ENCODE measurements at places on chromosomes 13 and 19.

DNA sequence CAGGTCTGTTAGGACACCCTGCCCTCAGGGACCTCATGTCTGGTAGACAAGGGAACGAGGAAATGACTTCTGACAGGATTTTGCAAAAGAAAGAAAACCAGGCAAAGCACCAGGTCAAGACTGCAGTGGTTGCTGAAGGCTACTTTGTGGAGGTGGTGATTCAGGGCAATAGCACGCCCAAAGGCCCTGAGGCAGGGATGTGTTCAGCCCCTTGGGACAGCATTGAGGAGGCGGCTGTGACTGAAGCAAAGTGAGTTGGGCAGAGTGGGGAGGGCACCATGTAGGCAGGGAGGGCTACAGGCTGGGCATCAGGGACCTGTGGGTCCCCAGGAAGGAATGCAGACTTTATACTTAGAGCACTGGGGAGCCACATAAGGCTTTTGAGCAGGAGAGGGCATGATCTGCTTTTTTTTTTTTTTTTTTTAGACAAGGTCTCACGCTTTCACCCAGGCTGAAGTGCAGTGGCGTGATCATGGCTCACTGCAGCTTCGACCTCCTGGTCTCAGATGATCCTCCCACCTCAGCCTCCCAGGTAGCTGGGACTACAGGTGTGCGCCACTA lies 10.8 kb upstream of the HOMER3 start:
- DNase-seq: no peak

DNA sequence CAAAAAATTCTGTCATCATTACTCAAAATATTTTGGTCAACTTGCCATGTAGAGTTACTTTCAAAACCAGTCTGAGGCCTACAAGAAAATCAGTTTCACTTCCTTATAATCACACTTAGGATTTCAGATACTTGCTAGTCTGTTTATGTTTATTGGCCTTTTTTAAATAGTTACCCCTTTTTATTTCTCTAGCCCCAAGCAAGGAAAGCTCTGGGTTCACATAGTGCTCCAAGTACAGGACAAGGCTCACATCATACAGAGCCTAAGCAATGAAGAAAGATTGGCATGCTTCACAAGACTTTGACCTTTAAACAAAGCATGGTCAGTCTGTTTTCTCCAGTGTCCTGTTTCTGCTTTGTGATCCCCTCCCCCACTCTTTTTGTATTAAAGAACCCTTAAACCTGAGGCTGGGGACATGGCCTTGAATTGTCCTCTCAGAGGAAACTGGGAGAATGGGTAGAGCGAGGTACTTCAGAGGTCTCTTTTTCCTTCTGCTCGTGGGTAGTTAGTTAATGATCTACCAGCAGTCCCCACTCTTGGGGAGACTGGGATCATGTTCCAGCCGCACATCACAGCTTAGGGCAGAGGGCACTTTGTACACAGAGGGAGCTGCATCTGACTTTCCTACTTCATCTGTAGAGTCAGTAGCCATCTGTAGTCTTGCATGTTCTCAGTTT lies 30.7 kb downstream of the CEACAM1 start:
- DNase-seq: no peak

GRCh38 chr13:38563739-38564138 lies 123.1 kb upstream of the FREM2 start:
- no peak for DNase-seq

DNA sequence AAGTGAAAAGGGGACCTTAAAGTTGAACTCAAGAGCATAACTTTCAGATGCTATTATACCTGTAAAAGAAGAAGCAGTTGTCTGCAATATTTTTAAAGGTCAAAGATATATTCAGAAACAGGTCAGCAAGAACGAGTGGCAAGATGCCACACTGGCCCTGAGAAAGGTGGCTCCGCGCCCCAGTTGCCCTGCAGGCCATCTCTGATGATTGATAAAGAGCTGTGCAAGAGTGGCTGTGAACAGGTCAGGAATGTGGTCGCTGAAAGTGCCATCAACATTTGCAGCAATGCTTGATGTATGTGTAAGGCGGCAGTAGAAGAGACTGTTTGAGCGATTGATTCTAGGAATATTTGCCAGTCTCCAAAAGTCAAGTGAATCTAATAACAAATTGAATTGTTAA lies 664.2 kb upstream of the SLC10A2 start:
- no peak for DNase-seq

GRCh38 chr13:73107481-73107880 lies 48.7 kb downstream of the KLF5 start:
- DNase-seq: no peak

DNA sequence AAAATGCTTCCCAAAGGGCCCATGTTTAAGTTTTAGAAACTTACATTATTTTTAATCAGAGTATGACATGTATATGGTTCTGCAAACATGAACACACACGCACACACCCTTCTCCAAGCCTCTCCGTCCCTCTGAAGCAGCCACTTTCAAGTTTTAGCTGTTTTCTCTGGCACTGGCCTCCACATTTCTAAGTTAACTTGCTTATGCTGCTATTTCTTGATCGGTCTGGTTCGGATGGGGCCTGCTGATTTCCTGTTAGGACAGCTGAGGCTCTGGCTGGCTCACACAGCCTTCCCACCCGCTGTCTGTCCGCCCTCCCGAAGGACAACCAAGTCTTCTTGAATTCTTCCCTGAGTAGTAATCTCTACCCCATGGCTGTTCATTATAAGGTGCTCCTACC lies 4.4 kb downstream of the SPC24 start:
- DNase-seq: no peak

GRCh38 chr19:40444825-40445312 lies 734 bp upstream of the SERTAD3 start:
- DNase-seq: no peak

DNA sequence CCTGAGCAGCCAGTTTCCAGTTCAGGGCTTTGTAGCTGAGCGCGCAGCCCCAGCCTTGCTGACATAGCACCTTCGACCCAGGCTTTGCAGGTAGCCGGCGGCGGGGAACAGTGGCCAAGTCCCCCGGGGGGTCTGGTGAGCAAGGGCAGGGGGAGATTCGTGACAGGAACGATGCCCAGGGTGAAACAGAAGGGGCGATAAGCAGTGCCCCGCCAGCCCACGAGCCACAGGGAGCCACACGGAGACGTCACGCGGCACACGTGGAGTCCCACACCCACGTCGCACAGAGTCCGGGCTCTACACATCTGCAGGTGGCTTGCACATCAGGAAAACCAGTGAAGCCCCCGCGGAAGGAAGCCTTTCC lies 127.2 kb downstream of the SOX1 start:
- no peak for DNase-seq

DNA sequence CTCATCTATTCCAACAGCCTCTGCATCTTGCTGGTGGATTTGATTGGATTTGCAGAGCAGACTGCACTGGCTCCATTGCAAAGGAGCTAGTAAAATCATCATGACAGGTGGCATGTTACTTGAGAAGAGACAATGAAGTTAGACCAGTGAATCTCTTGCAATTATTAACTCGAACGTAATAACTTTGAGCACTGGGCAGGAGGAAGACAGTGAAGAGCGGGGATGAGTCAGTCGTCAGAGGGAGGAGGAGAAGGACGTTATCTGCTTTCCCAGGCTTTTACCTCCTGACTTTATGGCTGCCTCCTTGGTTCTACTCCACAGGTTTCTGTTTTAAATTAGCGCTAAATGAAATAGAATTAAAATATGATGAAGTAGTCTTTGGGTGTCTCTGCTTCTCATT lies 257.8 kb upstream of the IPO5 start:
- DNase-seq: no peak

DNA sequence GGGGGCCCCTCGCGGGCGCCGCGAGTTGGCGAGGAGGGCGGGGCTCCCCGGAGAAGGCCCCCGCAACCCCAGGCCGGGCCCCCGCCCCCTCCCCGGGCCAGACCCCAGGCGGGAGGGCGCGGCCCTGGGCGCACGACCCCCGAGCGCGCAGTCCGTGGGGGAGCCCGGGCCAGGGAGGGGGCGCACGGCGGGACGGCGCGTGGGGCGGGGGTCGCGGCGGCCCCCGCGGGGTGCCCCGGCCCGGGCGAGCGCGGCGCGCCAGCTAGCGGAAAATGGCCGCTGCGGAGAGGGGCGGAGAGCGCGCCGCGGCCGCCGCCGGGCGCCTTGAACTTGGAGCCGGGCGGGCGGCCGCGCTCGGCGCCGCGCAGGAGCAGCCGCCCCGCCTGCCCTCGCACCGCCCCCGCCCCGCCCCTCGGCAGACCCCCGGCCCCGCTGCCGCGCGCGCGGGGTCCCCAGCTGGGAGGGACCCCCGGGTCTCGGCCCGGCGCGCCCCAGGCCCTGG lies 6.4 kb upstream of the NFIC start:
- DNase-seq: no peak

All from activated naive CD4-positive, alpha-beta T cell treated with anti-CD3 and anti-CD28 coated beads, Interleukin-2, amount 50 U/mL, for 72 hours (primary cell).